ENCODE measurements at places on chromosomes 12 and 14.

DNA sequence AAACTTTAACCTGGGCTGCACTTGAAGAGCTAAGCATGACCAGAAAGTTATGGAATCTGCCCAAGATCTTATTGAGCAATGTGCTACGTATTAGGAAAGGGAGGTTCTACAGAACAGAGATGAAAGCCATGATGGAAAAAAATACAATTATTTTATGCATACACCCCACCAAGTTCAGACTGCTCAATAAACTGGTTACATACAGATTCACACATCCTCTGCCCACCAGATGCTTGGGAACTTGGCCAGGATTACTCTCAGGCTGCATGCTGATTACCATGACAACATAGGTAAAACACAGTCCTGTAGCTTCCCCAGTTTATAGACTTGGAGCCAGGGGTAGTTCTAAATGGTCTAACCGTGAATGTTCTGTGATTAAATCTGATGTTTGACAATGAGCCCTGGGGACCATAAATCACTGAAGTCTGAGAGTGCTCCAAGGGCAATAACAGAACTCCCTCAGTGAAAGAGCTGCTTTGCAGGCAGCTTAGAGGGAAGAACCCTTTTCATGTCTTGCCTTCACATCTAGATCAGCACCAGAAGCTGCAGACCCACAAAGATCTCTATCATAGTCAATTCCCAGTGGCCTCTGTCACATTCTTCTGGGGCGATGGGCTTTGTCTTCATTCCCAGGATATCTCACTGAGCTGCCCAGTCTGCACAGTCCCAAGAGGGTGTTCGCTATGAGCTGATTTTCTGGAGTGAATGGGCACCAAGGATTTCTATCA, 232.2 kb downstream of the EMP1 start:
- peak; percentile 86 for DNase-seq

DNA sequence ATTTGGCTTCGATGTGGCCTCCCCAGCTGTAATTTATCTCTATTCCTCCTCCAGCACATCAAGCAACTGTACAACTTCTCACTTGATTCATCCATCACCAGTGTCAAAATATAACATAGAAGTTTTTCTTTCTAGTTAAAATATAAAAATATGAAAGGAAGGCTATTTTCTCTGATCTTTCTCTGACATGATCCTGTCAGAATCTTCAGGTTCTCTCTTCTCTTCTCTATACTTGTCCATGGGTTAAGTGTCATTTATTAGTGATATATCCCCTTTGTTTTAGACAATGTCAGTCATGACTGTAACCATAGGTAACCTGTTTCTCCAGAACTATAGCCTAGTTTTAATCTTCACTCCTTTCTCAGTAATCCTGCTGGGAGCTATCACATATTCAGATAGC, 132.5 kb upstream of the G2E3 start:
- DNase-seq: no peak

- no peak for DNase-seq
Observed at GRCh38 chr14:102821252-102821651, 44.0 kb downstream of the TRAF3 start.

DNA sequence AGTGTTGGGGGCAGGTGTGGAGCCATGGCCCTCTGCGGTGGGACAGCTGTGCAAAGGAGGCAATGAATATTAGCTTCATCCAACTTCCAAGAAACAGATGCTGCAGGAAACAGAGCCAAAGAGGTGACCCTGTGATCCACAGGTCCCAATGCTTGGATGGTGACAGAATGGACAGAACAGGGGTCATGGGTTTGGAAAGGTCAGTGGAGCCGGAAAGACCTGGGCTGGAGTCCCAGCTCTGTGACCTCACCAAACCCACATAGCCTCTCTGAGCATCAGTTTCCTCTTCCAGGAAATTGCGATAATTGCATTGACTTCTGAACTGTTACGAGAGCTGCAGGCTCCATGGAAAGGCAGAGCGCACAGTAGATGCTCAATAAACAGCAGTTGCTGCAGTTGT, 110.2 kb upstream of the GSC start:
- no peak for DNase-seq

- DNase-seq: no peak
Observed at GRCh38 chr14:67766035-67766680, 50.2 kb downstream of the ZFYVE26 start.

DNA sequence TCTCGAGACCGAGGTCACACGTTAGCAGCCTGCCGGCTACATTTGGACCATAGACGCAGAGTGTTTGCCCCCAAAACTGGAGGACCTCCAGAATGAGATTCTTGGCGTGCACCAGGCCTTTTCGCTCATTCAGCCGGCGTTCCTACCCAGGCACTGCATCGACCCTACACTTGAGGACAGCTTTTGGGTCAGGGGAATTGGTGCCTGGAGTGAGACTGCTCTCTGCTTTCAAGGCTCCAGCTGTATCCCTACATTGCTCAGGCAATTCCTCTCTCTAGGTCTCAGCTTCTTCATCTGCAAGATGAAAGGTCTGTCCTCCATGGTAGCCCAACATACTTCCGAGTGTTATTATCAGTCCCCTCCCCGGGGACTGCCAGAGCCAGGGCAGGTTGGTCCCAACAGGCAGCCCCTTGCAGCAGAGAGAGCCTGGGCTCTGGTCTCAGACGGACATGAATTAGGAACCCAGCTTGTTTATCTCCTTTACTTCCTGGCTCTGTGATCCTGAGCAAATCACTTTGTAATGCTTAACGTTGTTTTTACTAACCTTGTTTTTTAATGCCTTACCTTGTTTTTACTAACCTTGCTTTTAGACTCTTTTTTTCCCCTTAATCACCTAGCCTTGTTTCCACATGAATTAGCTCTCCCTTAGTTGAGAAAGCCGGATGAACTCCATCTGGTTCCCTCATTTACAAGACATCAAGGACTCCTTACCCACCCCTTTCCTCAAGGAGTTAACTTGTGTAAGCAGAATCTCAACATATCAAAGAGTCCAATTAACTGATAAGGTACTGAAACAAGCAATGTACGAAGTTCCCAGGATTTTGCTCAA, 892 bp downstream of the TCHP start:
- no peak for DNase-seq

DNA sequence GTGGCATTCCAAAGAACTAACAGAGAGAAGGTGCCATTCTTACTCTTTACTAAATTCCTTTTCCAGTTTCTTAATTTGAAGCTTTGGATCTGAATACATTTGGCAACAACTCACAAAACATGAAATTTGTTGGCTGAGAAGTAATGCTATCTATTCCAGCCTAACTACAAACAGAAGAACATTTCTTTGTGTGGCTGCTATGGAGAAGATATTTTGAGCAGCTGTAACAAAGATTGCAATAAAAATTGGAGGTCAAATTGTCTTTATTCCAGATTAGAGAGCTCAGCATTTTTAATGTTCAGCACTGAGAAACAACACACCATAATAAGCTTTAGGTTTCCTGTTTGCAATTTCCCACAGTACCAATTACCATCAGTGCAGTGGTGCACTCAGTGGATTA, 835.8 kb upstream of the FLRT2 start:
- no peak for DNase-seq

DNA sequence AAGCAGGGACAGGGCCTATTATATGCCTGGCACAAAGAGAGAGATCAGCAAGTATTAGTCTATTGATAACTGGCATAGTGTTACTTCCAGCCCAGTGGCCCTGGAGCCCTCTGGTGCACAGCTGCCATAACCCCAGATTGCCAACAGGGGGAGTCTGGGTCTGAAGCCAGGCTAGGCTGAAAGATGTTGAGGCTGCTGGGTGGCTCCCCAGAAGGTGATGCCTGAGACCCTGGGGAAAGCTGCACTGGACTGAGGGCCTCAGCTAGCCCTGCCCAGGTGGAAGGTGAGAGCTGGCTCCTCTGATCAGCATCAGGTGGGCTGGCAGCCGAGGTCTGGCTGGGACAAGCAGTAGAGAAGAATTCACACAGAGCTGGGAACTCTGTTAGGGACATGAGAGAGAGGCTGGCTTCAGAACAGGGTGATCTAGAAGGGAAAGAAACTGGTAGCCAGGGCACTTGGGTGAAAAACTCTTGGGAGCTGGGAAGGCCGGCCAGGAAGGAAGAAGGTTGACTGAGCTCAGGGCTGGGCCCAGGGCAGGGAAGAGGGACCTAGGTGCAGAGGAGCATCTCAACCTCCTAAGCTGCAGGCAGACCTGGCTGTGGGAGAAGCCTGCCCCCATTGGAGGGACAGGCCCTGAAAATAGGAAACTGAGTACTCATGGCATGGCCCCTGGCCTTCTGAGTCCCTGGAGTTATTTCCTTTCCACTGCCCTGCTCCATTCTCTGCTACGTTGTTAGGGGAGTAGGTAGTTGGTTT, 3.9 kb downstream of the GZMH start:
- no peak for DNase-seq

- peak; percentile 58 for DNase-seq
Observed at GRCh38 chr14:51328772-51329353, 88.8 kb downstream of the TMX1 start.

DNA sequence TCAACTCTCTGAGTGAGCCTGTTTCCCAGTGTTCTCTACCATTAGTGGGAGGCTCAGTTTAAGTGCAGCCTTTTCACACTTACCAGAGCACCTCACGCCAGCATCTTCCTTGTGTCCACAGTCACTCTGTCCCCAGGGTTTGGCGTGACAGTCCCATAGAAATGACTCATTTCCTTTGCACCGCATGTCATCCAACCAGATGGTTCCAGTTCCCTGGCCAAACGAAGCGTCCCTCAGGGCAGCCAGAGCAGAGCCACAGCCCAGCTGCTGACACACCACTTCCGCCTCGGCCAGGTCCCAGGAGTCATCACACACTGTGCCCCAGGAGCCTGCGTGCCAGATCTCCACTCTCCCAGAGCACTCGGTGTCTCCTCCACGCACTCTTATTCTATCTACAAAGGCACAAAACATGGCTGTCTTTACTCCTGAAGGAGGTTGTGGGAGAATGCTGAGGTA, 65.4 kb downstream of the ACSM4 start:
- DNase-seq: peak; percentile 3

DNA sequence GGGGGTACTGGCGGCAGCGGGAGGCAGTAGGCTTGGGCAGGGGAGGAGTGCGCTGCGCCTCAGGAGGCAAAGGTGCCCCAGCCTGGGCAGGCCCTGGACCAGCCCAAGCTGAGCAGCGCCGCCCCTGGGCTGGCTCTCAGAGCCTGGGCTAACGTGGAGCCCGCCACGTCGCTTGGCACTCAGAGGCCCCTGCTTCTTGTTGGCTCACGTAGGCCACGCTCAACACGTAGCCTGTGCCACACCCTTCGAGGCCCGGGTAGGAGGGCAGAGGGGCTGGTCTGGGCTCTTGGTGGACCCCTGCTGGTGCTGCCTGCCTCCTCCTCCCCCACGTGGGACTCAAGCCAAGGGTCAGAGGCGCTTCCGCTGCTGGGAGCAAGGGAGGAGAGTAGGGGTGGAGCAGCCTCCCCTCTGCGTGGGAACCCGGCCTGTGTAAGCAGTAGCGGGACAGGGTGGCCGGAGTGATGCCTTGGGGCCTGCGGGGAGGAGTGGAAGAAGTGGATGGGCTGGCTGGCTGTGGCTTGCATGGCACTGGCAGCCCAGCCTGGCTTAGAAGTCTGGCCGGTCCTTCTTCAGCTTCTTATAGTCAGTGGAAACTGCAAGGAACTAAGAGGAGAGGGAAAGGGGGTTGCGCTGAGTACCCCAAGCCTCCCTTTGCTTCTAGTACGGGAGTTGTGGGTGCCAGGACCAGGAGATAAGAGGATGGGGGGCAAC, 5.7 kb downstream of the SHMT2 start:
- DNase-seq: peak; percentile 69

DNA sequence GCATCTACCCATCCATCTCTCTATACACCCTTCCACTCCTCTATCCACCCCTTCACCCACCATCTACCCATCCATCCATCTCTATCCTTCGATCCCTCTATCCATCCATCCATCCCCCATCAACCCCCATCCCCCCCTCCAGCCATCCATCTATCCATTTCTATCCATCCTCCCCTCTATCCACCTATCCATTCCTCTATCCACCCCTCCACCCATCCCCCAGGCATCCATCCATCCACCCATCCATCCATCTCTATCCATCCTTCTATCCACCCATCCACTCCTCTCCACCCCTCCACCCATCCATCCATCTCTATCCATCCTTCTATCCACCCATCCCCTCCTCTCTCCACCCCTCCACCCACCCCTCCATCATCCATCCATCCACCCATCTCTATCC, 17.5 kb upstream of the GPR132 start:
- no peak for DNase-seq

DNA sequence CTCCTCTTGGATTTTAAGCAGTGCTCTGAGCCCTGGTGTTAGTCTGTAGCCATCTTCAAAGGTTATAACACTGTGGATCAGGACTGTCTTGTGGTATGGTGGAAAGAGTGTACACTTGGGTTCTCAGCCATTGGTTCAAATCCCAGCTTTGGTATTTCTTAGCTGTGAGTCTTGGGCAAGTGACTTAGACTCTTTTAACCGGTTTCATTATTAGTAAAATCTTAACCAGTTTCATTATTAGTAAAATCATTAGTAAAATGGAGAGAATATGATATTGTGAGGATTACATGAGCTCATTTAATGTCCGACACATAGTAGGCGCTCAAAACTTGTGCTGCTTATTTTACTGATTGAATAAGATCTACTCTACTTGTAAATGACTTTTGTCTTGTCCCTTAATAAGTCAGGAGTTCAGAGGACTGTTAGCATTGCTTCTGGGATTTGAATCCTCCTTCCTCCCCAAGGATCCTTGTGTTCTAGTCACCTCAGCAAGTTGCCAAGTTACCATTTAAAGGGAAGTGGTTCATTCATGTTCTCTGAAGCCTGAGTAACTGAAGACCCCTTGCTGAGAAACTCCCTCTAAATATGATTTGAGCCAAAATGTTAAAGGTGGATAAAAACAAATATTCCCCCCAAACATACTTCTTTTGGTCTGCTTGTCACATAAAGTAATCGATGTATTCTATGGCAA, 12.4 kb downstream of the TTLL5 start:
- DNase-seq: no peak

DNA sequence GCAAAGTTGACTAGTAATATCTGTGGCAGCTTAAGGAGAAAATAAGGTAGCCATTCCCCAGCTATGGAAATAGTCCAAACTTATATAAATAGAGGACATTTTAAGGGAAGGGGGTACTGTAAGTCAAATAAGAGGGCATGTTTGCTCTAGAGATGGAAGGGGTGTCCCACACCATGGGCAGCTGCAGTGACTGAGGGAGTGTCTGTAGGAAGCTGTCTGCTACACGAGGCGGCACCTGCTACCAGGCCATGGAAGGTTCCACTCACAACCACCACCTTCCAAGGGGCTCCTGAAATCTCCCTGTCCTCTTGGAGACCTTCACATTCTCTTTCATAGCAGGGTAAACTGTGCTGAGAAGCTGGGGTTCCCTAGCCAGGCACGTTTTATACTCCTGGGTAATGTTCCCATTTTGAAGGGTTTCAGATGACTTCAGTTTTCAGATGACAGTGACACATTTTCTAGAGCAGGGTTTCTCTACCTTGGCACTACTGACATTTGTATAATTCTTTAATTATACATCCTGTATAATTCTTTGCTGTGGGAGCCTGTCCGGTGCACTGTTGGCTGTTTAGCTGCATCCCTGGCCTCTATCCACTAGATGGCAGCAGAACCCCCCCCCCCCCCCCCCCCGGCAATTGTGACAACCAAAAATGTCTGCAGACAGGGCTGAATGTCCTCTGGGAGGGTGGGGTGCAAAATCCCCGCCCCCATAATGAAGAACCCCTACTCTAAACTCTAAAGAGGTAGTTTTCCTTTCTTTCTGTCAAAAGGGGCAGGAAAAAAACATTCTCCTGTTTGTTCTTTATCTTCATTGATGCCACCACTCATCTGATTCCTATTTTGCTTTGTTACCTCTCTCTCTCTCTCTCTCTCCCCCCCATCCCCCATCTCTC, 11.6 kb upstream of the SMCO2 start:
- DNase-seq: no peak

- no peak for DNase-seq
Observed at GRCh38 chr12:116892349-116893140, 11.3 kb upstream of the HRK start.

All from fibroblast of upper back skin (primary cell).